ENCODE measurements at places on chromosomes 16 and 17.

GRCh38 chr16:3259836-3260235, 3.4 kb upstream of the MEFV start:
- DNase-seq: no peak

GRCh38 chr16:69314534-69314933, 3.4 kb downstream of the VPS4A start:
- no peak for DNase-seq

- DNase-seq: no peak
Measured at GRCh38 chr17:74842599-74843351, 16.9 kb downstream of the GRIN2C start.

GRCh38 chr17:38706505-38707216, 1.6 kb downstream of the MLLT6 start:
- DNase-seq: peak; percentile 32

DNA sequence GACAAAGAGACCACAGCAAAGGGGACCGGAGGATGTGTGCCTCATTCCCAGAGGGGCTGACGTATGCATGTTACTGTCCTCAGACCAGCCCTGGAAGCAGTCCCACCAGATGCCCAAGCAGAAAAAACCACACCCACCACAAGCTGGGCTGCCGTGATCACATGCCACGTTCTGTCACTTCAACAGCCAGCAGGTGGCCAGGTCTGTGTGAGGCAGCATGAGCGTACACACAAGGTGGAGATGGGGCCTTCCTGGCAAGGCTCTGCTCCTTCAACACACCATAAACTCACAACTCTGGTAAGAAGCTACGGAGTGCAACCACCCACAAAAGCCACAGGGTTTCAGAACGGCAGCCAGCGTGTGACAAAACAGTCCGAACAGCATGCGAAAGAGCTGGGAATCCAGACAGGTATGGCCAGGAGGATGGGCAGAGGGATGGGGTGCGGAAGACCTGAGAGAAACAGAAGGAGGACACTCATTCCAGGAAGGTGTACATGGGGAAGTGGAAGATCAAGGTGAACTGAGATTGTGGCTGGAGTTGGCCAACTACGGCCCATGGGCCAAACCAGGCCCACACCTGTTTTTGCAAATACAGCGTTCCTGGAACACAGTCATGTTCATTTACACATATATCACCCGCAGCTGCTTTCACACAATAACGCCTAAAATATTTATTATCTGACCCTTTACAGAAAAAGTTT, 27.9 kb downstream of the MBTPS1 start:
- peak; percentile 27 for DNase-seq

- DNase-seq: no peak
Measured at GRCh38 chr17:19239544-19239943, 2.4 kb downstream of the EPN2 start.

DNA sequence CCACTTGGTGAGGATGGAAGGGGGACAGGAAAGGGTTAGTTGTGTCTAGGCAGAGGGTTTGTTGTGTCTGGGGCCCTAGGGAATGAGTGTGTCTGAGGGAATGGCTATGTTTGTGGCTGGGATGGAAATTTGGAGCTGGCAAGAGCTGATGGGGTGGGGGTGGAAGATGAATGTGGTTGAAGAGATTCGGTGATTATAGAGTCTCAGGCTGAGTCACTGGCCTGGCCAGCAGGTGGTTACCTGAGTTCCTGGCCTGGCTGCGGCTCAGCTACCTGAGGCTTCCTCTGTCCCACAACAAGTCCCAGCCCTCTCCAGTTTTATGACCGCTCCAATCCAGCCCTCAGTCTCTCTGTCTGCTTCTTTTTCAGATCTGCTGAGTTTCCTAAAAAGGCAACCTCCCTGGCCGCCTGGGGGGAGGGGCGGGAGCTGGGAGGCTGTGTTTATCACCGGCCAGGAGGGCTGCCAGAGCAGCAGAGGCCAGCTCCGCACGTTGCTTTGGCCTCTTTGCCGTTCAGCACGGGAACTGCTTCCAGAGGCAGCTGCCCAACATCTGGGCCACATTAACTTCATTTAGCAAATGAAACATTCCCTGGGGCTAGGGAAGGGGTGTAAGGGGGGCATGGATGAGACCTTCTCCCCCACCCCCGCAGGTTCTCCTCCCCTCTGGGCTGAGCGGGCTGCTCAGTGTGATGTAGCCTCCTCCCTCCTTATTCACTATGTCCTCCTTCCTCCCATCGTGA, 21.8 kb downstream of the ITGB3 start:
- DNase-seq: no peak

- no peak for DNase-seq
Measured at GRCh38 chr17:14048169-14048568, 21.1 kb upstream of the COX10 start.

DNA sequence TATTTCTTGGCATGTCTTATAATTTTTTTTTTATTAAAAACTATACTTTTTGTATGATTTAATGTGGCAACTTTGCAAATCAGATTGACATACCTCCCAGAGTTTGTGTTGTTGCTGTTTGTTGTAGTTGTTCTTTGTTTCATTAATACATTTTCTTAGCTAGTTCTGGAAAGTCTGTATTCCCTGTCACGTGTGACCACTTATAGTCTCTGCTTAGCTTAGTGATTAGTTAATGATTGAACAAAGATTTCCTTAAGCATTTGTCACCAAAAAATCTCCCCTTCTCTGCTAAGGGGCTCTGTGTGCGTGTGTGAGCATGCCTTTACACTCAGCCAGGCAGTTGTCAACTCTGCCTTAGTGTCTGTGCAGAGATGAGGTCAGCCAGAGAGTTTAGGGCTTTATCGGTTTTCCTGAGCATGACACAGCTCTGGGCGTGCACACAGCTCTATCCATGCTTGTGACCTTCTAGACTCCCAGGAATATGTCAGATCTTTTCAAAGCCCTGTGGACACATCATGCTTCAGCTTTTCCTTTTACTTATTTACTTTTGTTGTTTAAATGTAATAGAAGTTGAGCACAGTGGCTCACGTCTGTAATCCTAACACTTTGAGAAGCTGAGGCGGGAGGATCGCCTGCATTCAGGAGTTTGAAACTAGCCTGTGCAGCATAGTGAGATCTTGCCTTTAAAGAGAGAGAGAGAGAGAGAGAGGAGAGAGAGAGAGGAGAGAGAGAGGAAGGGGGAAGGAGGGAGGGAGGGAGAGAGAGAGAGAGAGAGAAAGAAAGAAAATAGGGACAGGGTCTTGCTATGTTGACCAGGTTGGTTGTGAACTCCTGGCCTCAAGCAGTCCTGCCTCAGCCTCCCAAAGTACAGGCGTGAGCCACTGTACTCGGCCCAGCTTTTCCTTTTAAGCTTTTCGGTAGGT, 21.9 kb downstream of the DNAI2 start:
- no peak for DNase-seq

- DNase-seq: no peak
Measured at GRCh38 chr16:27980919-27981700, 82.4 kb downstream of the GSG1L start.

DNA sequence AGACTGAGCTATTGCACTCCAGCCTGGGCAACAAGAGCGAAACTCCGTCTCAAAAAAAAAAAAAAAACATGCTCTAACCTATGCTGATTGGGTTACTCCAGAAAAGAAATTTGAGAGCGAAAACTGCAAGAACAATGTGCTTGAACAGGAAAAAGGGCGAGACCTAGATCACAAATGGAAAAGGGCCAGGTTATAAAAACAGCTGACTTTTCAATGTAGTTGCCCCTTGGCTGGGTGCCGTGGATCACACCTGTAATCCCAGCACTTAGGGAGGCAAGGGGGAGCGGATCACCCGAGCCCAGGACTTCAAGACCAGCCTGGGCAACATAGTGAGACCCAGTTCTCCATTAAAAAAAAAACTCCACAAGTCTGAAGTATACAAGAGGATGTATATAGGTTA, 48.8 kb downstream of the MRM3 start:
- no peak for DNase-seq

GRCh38 chr17:50127697-50128361, 2.1 kb downstream of the SAMD14 start:
- no peak for DNase-seq

GRCh38 chr16:77918809-77919707, 103.3 kb upstream of the CLEC3A start:
- no peak for DNase-seq

DNA sequence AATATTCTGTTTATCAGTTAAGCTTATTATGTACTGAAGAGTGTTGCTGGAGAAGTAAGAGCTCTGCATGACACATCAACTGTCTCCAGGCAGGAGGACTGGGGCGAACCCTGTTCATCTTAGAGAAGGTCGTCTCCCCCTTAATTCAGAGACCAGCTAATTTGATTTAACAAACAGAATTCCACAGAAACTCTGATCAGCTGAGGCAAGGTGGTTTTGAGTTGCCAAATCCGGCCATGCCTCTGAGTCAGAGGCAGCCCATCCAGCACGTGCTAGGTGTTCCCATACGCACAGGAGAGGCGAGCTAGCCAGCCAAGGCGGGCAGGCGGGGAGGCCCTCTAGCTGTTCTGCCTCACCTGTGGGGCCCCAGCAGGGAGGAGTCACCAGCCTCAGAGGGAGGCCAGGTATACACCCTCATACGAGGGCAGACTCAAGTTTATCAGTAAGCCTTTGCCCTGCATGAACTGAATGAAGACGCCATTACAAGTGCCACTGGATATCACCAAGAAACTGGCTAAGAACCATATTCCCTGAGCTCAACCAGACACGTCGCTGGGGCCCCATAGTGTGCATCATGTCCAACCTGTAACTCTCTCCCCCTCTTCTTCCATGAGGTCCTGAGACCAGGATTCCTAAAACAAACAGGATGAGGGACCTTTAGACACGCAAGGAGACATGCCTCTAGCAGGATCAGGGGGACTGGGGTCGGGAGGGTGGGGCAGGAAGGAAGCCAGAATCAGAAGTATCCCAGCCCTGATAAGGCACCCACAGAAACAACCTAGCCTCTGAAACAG, 25.7 kb downstream of the STAT5A start:
- peak; percentile 49 for DNase-seq

- no peak for DNase-seq
Measured at GRCh38 chr17:491086-492021, 138.7 kb upstream of the RPH3AL start.

- no peak for DNase-seq
Measured at GRCh38 chr16:85163278-85164112, 51.2 kb upstream of the CIBAR2 start.

GRCh38 chr16:77317059-77317458, 117.8 kb downstream of the ADAMTS18 start:
- DNase-seq: no peak

- DNase-seq: no peak
Measured at GRCh38 chr17:52235516-52235915, 77.0 kb upstream of the CA10 start.

- peak; percentile 7 for DNase-seq
Measured at GRCh38 chr17:74677558-74678466, 34.9 kb downstream of the CD300LF start.

DNA sequence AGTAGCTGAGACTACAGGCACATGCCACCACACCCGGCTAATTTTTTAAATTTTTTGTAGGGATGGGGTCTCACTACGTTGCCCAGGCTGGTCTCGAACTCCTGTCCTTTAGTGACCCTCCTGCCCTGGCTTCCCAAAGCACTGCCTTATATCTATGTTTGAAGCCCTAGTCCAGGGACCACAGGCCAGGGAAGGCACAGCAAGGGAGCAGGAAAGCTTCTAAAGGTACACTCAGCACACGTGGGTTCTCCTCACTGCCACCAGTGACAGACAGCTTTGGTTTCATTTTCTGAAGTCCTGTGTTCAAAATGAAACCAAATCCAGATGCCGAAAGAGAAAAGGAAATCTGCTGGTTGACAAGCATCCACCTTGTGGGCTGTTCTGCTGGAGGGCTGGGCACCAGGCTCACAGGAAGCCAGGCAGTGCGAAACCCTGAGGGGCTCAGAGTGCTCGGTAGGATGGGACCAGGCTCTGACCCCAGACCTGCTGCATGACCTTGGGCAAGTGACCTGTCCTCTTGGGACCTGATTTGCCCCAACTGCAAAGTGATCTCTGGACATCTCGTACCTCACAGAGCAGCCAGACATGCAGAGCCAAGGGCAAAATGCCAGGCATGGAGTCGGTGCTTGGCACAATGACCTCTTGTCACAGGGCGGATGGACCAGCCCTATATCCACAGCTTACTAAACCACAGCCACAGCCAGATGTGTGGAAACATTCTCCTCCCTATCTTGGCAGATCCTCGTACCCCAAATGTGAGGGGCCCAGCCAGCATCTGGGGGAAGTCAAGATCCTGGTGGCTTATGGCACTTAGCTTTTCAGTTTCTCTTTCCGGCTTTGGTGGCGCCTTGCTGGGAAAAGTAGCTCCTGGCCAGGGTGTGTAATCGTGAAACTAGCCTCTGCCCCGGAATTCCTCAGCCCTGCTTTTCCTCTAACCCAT, 2.8 kb upstream of the SOCS1 start:
- DNase-seq: peak; percentile 65

Measured in CD4-positive, alpha-beta T cell treated with Interleukin-4 for 4 hours (primary cell).